ENCODE measurements at places on chromosomes 3 and 15.

DNA sequence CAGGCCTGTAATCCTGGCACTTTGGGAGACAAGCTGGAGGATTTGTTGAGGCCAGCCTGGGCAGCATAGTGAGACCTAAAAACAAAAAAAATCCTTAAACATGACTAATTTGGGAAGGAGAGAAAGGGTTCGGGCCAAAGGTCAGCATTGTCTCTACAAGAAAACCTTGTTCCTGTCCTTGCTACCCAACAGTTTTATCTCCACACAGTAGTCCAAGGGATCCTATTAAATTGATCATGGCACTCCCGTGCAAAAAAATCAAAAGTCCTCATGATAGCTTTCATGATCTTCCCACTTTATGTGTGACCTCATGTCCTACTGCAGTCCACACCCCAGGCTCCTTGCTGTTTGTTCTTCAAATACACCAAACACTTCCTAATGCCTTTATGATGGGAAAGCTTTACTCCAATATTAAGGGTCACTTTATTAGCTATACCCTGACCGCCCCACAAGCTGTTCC lies 4.2 kb downstream of the RPL15 start:
- no peak for DNase-seq

DNA sequence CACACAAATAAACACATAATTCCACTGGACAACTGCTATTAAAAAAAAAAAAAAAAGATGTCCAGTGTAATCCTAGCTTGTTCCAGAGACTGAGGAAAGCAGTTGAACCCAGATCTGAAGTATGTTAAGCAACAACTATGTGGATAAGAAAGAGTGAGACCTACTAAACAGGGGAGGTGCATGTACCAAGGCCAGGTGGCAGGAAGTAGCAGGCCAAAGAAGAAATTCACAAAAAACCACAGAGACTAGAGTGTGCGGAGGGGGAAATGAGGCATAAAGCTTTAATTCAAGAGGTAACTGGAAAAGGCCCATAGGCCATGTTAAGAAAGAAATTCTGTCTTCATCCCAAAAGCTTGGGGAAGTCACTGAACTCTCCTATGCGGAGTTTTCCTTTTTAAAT lies 490.0 kb downstream of the NAALADL2 start:
- DNase-seq: peak; percentile 9

- no peak for DNase-seq
Measured at GRCh38 chr3:190387578-190388213, at the start of gene CLDN16. Gene CLDN16, plus strand, starts transcription at chr3:190388163. Its CDS starts 167 bp downstream, at chr3:190388330.

GRCh38 chr3:124156866-124157712 lies 165.2 kb upstream of the ROPN1 start:
- DNase-seq: no peak

GRCh38 chr15:67009576-67010569 lies 55.5 kb upstream of the SMAD3 start:
- DNase-seq: no peak

DNA sequence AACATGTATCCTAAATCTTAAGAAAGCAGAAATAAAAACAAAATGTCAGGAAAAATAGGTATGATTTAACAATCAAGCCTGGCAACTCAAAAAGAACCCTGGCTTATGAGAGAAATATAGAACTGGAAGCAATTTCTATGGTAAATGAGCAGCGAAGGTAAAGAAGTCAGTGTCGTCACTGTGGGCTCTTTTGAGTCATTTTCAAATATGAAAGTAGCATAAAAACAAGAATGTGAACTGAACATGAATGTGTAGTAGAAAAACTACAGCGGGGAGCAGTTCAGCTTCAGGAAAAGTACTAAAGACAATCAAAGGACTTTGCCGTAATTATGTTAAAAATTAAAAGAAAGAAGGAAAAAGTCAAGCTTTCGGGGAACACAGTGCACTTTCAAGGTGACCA lies 17.5 kb downstream of the LSG1 start:
- no peak for DNase-seq

DNA sequence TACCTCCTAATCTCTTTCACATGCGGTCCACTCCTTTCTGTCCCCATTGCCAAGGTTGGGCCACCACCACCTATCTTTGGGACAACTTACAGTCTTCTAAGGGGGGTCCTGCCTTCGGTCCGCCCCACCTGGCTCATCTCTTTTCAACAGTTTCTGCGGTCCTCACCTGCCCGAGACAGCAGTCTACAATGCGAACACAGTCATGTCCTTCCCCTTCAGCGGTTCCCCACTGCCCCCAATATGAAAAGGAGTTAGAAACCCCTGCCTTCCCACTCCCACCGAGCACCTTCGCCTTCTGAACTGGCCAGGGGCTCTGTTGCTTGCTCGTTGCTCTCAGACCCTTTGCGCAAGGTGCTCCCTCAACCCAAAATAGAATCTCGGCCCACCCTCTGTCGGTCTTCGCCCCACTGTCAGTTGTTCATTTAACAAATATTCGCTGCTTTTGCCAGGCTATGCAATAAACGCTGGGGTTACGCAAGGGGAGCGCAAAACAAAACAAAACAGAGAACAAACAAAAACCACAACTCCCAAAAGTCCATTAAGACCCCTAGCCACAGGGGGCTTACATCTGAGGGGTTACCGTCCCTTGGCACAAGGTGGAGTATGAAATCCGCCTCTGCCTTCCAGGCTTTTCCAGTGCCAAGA lies 611 bp upstream of the FANCI start:
- DNase-seq: no peak

- no peak for DNase-seq
Measured at GRCh38 chr3:9615003-9615628, 34.2 kb upstream of the MTMR14 start.

DNA sequence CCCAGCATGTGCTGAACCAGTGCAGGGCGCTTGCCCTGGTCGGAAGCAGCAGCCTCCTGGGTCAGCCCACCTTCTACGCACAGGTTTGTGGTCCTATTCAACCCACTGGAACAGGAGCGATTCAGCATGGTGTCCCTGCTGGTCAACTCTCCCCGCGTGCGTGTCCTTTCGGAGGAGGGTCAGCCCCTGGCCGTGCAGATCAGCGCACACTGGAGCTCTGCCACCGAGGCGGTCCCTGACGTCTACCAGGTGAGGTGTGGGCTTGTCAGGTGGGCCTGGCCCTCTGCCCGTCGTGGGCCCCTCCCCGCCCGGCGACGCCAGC lies 8.2 kb downstream of the MAN2A2 start:
- DNase-seq: no peak

GRCh38 chr15:85036716-85037115 lies 55.1 kb downstream of the PDE8A start:
- no peak for DNase-seq

- no peak for DNase-seq
Measured at GRCh38 chr15:39058351-39059131, 493.9 kb upstream of the RASGRP1 start.

- DNase-seq: no peak
Measured at GRCh38 chr3:182533394-182533793, 259.9 kb upstream of the ATP11B start.

- DNase-seq: no peak
Measured at GRCh38 chr15:76209523-76209922, 101.7 kb downstream of the ETFA start.

DNA sequence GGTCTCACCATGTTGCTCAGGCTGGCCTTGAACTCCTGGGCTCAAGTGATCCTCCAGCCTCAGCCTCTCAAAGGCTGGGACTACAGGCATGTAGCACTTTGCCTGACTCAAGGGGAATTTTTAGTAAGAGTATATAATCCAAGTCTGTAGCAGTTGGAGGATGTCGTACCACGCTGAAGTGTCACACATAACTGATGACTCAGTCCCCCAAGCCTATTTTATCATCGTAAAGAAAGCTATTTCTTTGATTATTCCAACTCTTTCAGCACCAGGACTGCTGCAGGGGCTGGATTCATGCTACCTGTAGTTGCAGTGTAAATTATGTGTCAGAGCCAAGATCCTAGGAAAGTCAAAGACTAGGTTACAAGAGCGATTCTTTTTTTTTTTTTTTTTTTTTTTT lies 1.4 kb upstream of the PRKCI start:
- no peak for DNase-seq

- no peak for DNase-seq
Measured at GRCh38 chr3:28042707-28043106, 198.7 kb upstream of the CMC1 start.

DNA sequence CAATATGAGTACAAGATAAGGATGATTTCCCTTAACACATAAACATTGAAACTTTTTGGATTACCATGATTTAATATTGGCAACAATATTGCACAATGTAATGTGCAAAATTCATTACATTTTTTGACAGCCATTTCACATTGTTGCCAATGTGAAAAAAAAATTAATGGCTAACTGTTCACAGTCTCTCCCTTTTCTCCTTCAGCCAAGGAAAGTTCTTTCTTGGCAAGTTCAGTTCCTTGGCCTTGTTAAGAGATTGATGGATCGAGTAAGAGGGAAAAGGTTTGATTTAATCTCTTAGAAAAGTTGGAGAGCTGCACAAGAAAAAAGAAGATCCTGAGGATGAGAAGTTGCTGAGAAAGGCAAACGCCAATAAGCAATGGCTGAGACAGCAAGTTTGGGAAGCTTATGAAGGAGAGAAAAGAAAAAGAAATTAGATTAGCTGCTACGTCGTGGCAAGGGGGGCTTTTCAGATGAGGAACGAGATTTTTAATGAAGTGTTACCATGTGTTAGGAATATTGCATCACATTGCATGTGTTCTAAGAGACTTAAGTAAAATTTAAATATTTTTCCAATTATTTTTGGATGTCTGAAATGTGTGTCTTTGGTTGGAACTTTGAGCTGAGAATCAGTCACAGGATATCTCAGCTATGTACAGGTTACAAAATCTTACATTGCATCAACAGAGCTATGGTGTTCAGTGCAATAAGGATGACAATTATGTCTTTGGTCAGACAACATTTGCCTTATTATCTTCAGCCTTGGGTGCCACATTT lies 61.4 kb upstream of the ZNF280D start:
- no peak for DNase-seq

GRCh38 chr15:67825881-67826716 lies 790 bp downstream of the SKOR1 start:
- no peak for DNase-seq

DNA sequence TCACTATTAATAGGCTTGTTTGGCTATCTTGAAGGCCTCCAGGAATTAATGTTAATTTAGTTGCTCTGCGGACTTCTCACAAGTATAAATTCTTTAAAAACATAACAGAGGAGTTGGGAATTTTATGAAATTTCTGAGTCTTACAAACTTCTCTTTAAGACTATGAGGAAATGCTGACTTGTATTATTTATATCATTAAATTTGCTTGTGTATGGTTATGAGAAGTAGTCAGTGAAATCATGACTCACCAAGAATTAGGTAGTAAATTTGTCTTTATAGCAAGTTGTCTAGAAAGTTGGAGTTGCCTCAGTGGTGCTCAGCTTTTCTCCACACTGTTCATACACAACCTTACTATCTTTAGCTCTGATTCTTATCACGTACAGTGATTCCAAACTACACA lies 26.5 kb downstream of the PHLDB2 start:
- no peak for DNase-seq

DNA sequence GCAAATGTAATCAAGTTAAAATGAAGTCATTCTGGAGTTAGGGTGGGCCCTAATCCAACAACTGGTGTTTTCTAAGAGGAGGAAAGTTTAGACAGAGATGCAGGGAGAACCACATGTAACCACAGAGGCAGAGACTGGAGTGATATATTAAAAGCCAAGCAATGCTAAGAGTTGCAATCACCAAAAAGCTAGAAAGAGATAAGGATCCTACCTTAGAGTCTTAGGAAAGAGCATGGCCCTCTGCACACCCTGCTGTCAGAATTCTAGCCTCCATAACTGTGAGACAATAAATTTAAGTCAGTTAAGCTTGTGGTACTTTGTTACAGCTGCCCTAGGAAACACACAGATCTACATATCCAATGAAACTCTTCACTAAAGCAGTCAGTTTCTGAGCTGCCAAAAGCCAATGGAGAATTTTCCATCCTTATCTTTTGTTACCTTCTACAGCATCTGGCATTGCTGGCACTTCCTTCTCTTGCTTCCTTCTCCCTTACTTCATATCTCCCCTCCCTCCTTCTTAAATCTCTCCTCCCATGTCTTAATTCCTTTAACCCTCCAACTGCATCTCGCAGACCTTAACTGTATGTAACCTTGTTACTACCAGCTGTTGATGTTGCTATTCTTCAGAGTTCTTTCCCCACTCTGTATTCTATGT lies 11.2 kb downstream of the DCBLD2 start:
- no peak for DNase-seq

GRCh38 chr3:71542521-71543370 lies 40.8 kb downstream of the FOXP1 start:
- peak; percentile 99 for DNase-seq

DNA sequence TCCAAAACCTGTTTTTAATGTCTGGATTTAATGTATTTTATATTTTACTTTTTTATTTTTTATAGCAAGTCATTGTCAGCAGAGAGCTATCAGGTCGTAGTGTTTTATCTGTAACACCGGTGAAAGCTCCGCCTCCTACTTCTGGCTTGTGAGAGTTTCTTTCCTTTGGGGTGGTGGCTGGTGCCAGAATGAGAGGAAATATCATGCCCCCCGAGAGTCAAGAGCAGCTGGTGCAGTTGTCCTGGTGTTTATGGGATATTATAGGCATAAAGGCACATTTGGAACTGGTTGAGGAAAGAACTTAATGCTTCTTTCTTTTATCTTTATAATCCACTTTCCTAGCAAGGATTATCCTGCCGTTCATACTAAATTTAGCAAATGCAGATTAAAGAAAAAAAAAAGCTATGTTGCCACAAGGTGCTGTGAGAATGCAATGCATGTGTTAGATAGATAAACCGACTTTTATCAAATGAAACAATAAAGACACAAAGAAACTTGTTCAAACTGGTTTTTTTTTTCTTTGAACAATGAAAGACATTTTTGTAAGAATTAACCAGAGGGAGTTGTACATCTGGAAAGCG lies 260.1 kb upstream of the PLSCR5 start:
- DNase-seq: no peak

- no peak for DNase-seq
Measured at GRCh38 chr15:62439543-62440016, 274.5 kb upstream of the C2CD4B start.

- DNase-seq: no peak
Measured at GRCh38 chr3:51705276-51706020, 1.4 kb upstream of the GRM2 start.

DNA sequence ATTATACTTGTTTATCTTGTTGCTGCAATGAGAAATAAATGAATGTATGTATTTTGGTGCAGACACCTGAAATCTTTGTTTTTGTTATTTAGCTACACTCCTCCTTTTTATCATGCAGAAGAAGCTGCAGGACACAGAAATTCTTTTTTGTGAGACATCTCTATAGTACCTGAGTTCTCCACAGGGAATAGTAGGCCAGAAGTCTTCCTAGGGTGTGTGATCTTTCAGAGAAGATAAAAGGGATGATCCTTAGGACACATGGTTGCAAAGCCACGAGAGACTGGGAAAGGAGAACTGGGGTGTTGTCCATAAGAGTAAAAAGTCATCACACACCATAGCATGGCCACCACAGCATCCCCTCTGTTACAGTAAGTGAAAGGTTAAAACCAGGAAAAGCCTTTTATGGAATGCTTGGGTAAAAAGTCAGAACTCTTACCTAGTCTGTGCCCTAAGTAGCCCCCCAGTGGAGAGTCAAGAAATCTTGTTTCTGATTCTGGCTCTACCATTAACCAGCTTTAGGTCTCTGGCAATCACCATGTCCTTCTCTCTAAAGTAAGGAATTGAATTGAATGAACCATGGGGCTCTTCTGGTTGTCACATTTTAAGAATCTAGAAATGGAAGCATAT lies 31.9 kb upstream of the ADGRG7 start:
- DNase-seq: peak; percentile 7

GRCh38 chr15:63539998-63540397 lies 35.6 kb downstream of the USP3 start:
- DNase-seq: no peak
